ENCODE measurements at places on chromosomes 11 and 22.

DNA sequence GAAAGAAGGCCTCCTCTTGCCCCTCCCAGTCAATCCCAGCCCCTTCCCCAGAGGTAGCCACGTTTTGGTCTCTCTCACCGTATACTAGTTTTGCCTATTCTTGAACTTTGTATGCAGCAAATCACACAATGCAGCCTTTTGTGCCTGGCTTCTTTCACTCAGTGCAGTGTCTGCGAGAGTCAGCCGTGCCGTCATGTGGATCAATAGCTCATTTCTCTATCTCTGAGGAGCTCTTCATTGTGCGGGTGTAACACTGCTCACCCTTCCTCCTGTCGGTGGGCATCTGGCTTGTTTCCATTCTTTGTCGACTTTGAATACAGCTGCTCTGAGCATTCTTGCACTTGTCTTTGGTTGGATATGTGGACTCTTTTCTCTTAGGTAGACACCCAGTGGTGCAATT lies 146.5 kb downstream of the CACNA1I start:
- DNase-seq: no peak

DNA sequence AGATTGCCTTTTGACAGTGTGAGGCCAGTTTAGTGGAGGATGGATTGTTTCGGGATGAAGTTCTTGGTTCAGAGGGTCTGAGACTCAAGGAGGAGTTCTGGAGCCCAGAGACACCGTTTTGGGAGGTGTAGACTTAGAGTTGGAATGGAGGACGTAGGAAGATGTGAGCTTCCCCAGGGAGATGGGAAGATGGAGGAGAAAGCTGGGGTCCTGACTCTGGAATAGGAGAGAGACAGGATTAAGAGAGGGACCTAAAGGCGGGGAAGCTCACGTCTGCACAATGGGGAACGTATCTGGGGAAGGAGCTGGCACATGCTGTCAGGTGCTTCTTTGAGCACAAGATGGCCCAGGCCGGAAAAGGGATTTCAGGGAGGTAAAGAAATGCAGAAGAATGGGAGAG lies 71.3 kb upstream of the CLDN5 start:
- no peak for DNase-seq

- peak; percentile 42 for DNase-seq
Observed at GRCh38 chr11:65663639-65664200, 1.0 kb upstream of the RELA start.

- DNase-seq: no peak
Observed at GRCh38 chr22:28983788-28984441, 77.7 kb downstream of the C22orf31 start.

GRCh38 chr11:657691-658126 lies 20.6 kb downstream of the DRD4 start:
- DNase-seq: no peak

DNA sequence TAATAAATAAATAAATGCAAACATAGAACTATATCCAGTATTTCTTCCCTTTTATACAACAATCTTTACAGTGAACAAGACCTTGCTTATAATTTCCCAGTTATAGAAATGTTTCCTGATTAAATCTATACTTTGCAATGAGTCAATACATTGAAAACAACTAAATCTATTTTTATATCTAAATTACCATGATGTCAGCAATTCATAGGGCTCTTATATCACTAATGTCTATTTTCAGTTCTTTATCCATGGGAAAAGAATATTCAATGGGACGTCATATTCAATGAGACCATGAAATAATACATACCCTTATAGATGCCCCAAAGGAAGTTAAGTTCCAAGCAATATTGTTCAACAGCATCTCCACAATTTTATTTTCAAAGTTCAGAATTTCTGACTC lies 359.9 kb downstream of the CASP12 start:
- DNase-seq: no peak

DNA sequence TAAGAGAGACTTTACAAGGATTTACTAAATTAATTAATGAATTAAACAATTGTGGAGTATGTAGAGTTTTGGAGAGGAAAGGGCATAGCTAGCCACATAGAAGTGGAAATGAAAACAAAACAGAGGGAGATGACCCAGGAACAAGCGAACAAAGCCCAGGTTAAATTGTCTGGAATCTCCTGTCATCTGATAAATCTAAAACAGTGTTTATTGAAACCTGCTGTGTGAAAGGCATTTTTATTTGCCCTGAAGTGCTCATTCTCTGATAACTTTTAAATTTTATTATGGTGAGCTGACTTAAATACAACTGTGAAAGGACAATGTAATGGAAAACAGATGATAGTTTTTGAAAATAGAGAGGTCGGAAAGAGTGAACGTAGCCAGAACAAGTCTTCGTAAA lies 682.8 kb upstream of the KIRREL3 start:
- DNase-seq: no peak

- DNase-seq: no peak
Observed at GRCh38 chr22:47810505-47811500, 1048.4 kb downstream of the TBC1D22A start.

- DNase-seq: no peak
Observed at GRCh38 chr22:27133681-27134314, 476.4 kb downstream of the MIAT start.
